ENCODE measurements at places on chromosomes 3 and 15. TPM values are rescaled to one million over a fixed set of nuclear protein-coding genes. Genes with fewer than 3 reads are reported as not detected.

Gene TMA7
- total RNA-seq: 237 TPM

Gene CPNE9
- not detected for total RNA-seq

Gene NISCH
- 46.0 TPM for total RNA-seq

Gene NR1I2
- total RNA-seq: 0.11 TPM

Gene SUCNR1
- 0.08 TPM for total RNA-seq

Gene TUSC7
- total RNA-seq: not detected

Gene AQR
- 8.3 TPM for total RNA-seq

Gene KBTBD13
- 9.4 TPM for total RNA-seq

Gene NPAP1
- not detected for total RNA-seq

Gene C3orf70
- 1.5 TPM for total RNA-seq
